ENCODE measurements at places on chromosomes 7 and 10. TPM values are rescaled to one million over a fixed set of nuclear protein-coding genes. Genes with fewer than 3 reads are reported as not detected.

Gene LLCFC1
- total RNA-seq, result not detected

Gene CTAGE6
- total RNA-seq, result 2.1 TPM

Gene TRDMT1
- total RNA-seq, result 16.2 TPM

Gene EGFR
- 17.7 TPM for total RNA-seq

Gene CRYGN
- not detected for total RNA-seq

Gene ANLN
- total RNA-seq, result 9.9 TPM

Gene OR9A2
- not detected for total RNA-seq

Gene PYROXD2
- 11.0 TPM for total RNA-seq

Gene ELFN1
- 1.6 TPM for total RNA-seq

Gene POT1
- total RNA-seq, result 50.1 TPM

Gene FAM24B
- total RNA-seq, result 1.0 TPM

Gene SMKR1
- total RNA-seq, result not detected

Gene TNKS2
- total RNA-seq, result 41.2 TPM

Gene LIPK
- not detected for total RNA-seq

Gene SMO
- total RNA-seq, result 28.7 TPM

Gene CCDC186
- 9.4 TPM for total RNA-seq

Gene FOXI2
- total RNA-seq, result not detected

Gene CYP2C18
- not detected for total RNA-seq

Gene HYAL4
- under 0.01 TPM for total RNA-seq

Gene CHRM2
- total RNA-seq, result 0.52 TPM

Gene AOAH
- 5.2 TPM for total RNA-seq

Gene ACTL6B
- not detected for total RNA-seq

Gene FRMD4A
- total RNA-seq, result 19.3 TPM

Gene CALN1
- total RNA-seq, result 0.52 TPM

Gene MMP21
- total RNA-seq, result under 0.01 TPM

Gene SP4
- total RNA-seq, result 8.9 TPM

Gene ZNF804B
- total RNA-seq, result not detected

Gene NRG3
- not detected for total RNA-seq

Gene PRLHR
- total RNA-seq, result not detected

Gene NRCAM
- total RNA-seq, result 13.6 TPM

Gene HSPA12A
- 8.4 TPM for total RNA-seq

Gene GPER1
- total RNA-seq, result 5.2 TPM

Gene PLEKHS1
- total RNA-seq, result 0.52 TPM

Gene RRP12
- 15.1 TPM for total RNA-seq

Gene ZNF503
- total RNA-seq, result 3.7 TPM

Gene TAS2R41
- total RNA-seq, result not detected

Gene SPDYE2
- not detected for total RNA-seq

Gene HTR5A
- not detected for total RNA-seq

Gene GGCT
- 12.5 TPM for total RNA-seq

Gene LRRC17
- 28.2 TPM for total RNA-seq

Gene ZFYVE27
- total RNA-seq, result 8.4 TPM

Gene FGL2
- 32.4 TPM for total RNA-seq

Gene EIF5AL1
- under 0.01 TPM for total RNA-seq

All from skeletal muscle tissue (tissue), 5 donors.